Activated naive CD4-positive, alpha-beta T cell treated with anti-CD3 and anti-CD28 coated beads for 36 hours (primary cell): ENCODE measurements at places on chromosomes 13 and 19.

GRCh38 chr19:45960595-45961235 is 12.9 kb downstream of the NOVA2 start:
- no peak for DNase-seq

DNA sequence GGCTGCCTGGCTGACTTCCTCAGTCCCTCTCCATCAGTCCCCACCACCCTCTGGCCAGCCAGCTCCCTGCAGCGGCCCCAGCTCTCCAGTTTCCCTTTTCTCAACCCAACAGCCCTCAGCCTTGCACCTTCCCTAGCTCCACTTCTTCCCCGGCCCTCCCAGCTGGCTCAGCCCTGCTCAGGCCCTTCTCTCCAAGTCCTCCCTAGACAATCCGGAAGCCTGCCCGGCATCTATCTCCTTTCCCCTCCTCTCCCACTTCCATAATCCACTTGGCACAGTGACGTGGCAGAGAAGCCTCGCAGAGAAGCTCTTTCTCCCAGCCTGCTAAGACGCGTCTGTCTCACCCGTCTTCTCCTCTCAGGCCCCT is 1.1 kb downstream of the UBXN6 start:
- DNase-seq = no peak

- DNase-seq = no peak
Measured at GRCh38 chr13:110485604-110486003, 75.9 kb downstream of the RAB20 start.

DNA sequence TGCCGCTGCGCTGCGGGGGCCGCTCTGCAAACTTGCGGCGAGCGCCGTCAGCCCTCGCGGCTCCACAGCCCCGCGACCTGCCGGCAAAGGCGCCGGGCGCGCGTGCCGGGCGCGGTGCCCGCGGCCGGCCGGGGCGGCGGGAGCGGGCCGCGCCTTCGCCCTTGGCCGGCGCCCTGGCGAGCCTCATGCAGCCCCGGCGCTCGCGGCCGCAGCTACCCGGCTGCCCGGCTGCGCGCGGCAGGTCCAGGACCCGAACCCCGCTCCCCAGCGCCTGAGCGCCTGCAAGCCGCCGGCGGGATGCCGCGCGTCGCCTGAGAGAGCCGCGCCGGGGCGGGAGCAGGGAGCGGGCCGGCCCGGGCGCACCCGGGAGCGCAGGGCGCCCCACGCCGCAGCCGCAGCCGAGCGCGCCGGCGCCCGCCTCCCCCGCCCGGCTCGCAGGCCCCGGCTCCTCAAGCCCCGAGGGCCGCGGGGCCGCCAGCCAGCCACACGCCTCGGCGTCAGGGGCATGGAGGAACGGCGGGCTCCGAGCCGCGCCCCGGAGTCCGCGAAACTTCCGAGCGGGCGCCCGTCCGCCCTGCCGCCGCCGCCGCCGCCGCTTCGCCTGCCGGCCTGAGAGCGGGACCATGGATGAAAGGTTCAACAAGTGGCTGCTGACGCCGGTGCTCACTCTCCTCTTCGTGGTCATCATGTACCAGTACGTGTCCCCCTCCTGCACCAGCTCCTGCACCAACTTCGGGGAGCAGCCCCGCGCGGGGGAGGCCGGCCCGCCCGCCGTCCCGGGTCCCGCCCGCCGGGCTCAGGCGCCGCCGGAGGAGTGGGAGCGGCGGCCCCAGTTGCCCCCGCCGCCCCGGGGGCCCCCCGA is 564 bp downstream of the HS6ST3 start:
- DNase-seq = no peak

DNA sequence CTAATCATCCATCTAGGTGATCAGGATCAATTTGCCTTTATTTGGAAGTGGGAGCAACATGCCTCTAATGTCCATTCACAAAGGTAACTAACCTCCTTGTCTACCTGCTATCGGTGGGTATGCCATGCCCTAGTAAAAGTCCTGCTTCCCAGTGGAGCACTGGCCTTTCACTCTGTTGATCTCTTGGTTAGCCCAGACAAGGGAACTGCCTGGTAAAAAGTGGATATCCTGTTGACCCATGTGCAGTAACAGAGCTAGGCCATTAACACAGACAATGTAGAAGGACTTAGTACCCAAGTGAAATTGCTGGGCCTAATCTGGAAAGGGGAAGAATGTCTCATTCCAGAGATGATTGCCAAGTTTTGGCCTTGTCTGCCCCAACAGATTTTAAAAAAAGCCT is 171.5 kb upstream of the CSNK1A1L start:
- DNase-seq = no peak

- DNase-seq = no peak
Measured at GRCh38 chr13:112102243-112102642, 35.3 kb downstream of the SOX1 start.
